Sigmoid colon (tissue), 7 donors: ENCODE measurements at places on chromosomes 5 and 9. TPM values are rescaled to one million over a fixed set of nuclear protein-coding genes. Genes with fewer than 3 reads are reported as not detected.

GRCh38 chr9:124016175-124017050 lies 4.8 kb downstream of the LHX2 start:
- no peak for DNase-seq
- H3K4me1 ChIP-seq, result peaks cover 53% of the 10 kb centered on the region
- H3K36me3 ChIP-seq, result no peaks in the 10 kb centered on the region
- H3K27ac ChIP-seq, result no peak overlapping the region
- no peak overlapping the region for H3K4me3 ChIP-seq

The PCDHB10 gene
- total RNA-seq, result 3.9 TPM

The GDF9 gene
- 0.55 TPM for total RNA-seq

- H3K27me3 ChIP-seq, result no peaks in the 10 kb centered on the region
- no peak overlapping the region for H3K4me3 ChIP-seq
- DNase-seq, result no peak
- no peak overlapping the region for H3K27ac ChIP-seq
- H3K36me3 ChIP-seq, result no peaks in the 10 kb centered on the region
- peaks cover 18% of the 10 kb centered on the region for H3K4me1 ChIP-seq
These were observed 232.9 kb downstream of the NFIB start for GRCh38 chr9:14080959-14081542.

The OLFML2A gene
- total RNA-seq, result 63.2 TPM
